Left lung (tissue), 14 donors: ENCODE measurements at places on chromosomes 2 and 18. TPM values are rescaled to one million over a fixed set of nuclear protein-coding genes. Genes with fewer than 3 reads are reported as not detected.

The VRK2 gene
- total RNA-seq, result 28.0 TPM

The PLB1 gene
- 3.6 TPM for total RNA-seq

The CPLX4 gene
- total RNA-seq, result not detected

DNA sequence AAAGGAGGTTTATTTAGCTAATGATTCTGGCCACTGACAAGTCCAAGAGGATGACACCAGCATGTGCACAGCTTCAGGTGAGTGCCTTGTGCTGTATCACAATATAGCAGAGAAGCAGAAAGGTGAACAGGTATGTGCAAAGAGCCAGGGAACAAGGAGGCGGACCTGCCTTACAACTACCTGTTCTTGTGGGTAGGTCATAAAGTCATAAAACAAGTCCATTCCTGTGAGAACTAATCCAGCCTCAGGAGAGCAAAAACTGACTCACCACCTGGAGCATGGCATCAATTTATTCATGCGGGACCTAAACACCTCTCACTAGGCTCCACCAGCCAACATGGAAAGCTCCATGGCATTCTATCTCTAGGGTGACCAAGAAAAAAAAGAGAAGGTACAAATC, 234.2 kb downstream of the ASXL3 start:
- H3K4me1 ChIP-seq, result no peaks in the 10 kb centered on the region
- no peaks in the 10 kb centered on the region for H3K27me3 ChIP-seq
- H3K4me3 ChIP-seq, result no peak overlapping the region
- no peak overlapping the region for H3K27ac ChIP-seq
- H3K36me3 ChIP-seq, result no peaks in the 10 kb centered on the region

DNA sequence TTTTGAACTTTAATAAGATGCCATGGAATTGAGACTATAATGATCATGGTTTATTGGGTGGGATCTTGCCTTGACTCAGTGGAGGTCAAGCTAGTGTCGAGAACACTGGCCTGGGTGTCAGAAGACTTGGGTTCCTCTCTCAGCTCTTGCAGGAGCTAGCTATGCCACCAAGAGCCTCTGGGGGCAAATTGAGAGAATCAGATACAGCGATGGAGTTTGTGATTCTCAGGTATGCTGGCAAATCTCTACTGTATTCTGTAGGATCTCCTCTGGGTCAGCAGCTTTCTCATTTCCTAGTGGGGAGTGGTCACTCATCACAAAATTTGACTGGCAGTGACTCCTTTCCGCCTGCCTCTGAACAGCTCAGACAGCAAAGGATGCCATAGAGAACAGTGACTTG, 477.0 kb downstream of the RNF144A start:
- H3K36me3 ChIP-seq, result no peaks in the 10 kb centered on the region
- no peaks in the 10 kb centered on the region for H3K27me3 ChIP-seq
- DNase-seq, result no peak
